GM12878 (cell line): ENCODE measurements at places on chromosomes 11 and 22. TPM values are rescaled to one million over a fixed set of nuclear protein-coding genes. Genes with fewer than 3 reads are reported as not detected.

Gene TMEM45B
- 0.13 TPM in 1 of 2 replicates, not detected in the other for total RNA-seq

Gene ASPHD2
- 10.6 TPM in 2 replicates for total RNA-seq

Gene E2F8
- 15.6 and 20.3 TPM in 2 replicates for total RNA-seq

Gene INTS4
- total RNA-seq: 36.6 and 39.4 TPM in 2 replicates

Gene MPEG1
- 10.7 and 12.3 TPM in 2 replicates for total RNA-seq

Gene SMC1B
- total RNA-seq: not detected in 2 replicates

Gene OR4C45
- total RNA-seq: not detected in 2 replicates

Gene OR5D16
- not detected in 2 replicates for total RNA-seq

Gene OR10A2
- not detected in 2 replicates for total RNA-seq

Gene CPT1A
- 17.5 and 17.8 TPM in 2 replicates for total RNA-seq

Gene AP5B1
- 12.2 and 13.1 TPM in 2 replicates for total RNA-seq

Gene GVQW3
- 1.7 and 2.2 TPM in 2 replicates for total RNA-seq

Gene NAALADL1
- total RNA-seq: 3.3 and 4.0 TPM in 2 replicates

Gene SPDYC
- not detected in 2 replicates for total RNA-seq

Gene PRR5
- 4.5 and 5.3 TPM in 2 replicates for total RNA-seq

Gene F2
- 0.32 and 0.72 TPM in 2 replicates for total RNA-seq

Gene UBASH3B
- total RNA-seq: 1.2 and 1.3 TPM in 2 replicates

Gene B4GALNT4
- total RNA-seq: 0.29 and 0.74 TPM in 2 replicates

Gene ST13
- total RNA-seq: 181 and 183 TPM in 2 replicates

Gene ARAP1
- total RNA-seq: 91.5 and 102 TPM in 2 replicates

Gene KIRREL3
- not detected in 2 replicates for total RNA-seq

Gene FAM181B
- total RNA-seq: not detected in 2 replicates

Gene SUSD2
- 0.11 and 0.31 TPM in 2 replicates for total RNA-seq

Gene CLCF1
- 1.3 and 1.5 TPM in 2 replicates for total RNA-seq

Gene PRODH
- 0.13 TPM in 1 of 2 replicates, not detected in the other for total RNA-seq

Gene ALKBH8
- total RNA-seq: 8.4 and 9.1 TPM in 2 replicates

Gene KCNQ1
- 0.15 and 0.16 TPM in 2 replicates for total RNA-seq
